ENCODE measurements at places on chromosomes 12 and 14. TPM values are rescaled to one million over a fixed set of nuclear protein-coding genes. Genes with fewer than 3 reads are reported as not detected.

DNA sequence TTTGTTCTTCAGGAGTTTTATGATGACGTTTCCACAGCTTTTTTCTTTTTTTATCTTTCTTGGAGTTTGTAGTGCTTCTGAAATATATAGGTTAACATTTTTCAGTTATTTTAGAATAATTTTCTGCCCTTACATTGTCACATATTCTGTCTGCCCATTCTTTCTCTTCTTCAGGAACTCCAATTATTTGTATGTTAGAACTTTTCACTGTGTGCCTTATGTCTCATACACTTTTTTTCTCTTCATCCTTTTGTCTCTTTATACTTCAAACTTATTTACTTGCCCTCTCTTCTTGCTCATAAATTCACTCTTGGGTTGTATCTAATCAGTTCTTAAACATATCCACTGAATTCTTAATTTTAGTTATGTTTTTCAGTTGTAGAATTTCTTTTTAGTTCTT is 105.3 kb downstream of the ARID2 start:
- DNase-seq: no peak

Gene MGP
- 127 TPM for total RNA-seq

- no peak for DNase-seq
Observed at GRCh38 chr14:58491593-58491992, 64.1 kb downstream of the KIAA0586 start.

- DNase-seq: peak; percentile 22
Observed at GRCh38 chr12:26704684-26705460, 128.1 kb downstream of the ITPR2 start.

GRCh38 chr12:85759091-85759490 is 77.1 kb downstream of the RASSF9 start:
- DNase-seq: no peak

DNA sequence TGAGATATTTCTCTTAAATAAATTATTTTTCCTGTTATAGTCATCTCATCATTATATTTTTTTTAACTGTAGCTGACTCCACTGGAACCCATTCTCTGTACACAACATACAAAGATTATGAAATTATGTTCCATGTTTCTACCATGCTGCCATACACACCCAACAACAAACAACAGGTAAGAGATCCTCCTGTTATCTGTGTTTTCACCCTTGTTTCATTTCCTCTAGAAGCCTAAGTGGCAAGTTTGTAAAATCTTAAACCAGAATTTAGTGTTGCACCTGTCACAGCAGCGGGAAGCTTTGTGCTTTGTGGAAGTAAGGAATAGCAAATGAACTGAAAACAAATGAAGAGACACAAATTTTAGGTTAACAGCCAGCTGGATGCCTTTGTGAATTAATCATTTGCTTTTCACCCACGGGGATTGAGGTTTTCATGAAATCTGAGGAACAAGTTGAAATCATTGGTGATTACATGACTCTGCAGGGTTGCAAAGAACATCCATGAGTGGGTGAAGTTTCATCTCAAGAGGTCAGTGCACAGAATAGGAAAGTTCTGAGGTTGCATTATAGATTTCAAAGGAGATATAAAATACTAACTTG is 273.9 kb upstream of the RGS6 start:
- no peak for DNase-seq

GRCh38 chr14:71022012-71022869 is 115.0 kb downstream of the PCNX1 start:
- no peak for DNase-seq

All from skin of body (tissue), 3 donors.